ENCODE measurements at places on chromosomes 3 and 15. TPM values are rescaled to one million over a fixed set of nuclear protein-coding genes. Genes with fewer than 3 reads are reported as not detected.

GRCh38 chr15:52673734-52674133, 5.5 kb downstream of the ATOSA start:
- DNase-seq = no peak

The GATM gene
- total RNA-seq = 91.3 TPM

The SIDT1 gene
- 8.2 TPM for total RNA-seq

GRCh38 chr3:42884324-42884723, 8.6 kb upstream of the CYP8B1 start:
- DNase-seq = no peak

GRCh38 chr15:25955628-25956027, 92.5 kb upstream of the ATP10A start:
- no peak for DNase-seq

- DNase-seq = no peak
Measured at GRCh38 chr3:152257563-152258035, 11.1 kb upstream of the MBNL1 start.

- no peak for DNase-seq
Measured at GRCh38 chr3:123039178-123039577, 11.6 kb upstream of the SEMA5B start.

The HEMK1 gene
- total RNA-seq = 4.5 TPM

- DNase-seq = no peak
Measured at GRCh38 chr3:101976473-101976872, 127.2 kb downstream of the NFKBIZ start.

The VIPR1 gene
- 0.41 TPM for total RNA-seq

GRCh38 chr3:186359078-186359477, 3.0 kb downstream of the DGKG start:
- no peak for DNase-seq

DNA sequence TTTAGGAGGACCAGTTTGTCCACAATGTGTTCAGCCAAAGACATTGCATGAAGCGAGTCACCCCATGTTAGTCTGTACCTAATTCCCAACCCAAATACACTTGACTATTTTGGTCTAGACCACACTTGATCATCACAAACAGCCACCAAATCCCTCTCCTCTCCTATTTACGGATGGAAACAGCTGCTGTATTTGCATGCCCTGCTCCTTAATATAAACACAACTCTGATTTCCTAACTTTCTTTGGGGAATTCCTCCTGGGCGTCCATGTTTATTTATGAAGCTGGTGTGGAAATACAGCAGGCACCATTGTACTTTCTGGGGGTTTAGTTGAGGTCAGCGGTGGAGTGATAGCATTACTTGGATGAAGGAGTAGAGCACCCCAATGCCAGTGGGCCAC, 235.2 kb downstream of the TLE3 start:
- DNase-seq = no peak

The CHL1 gene
- 1,010 TPM for total RNA-seq

GRCh38 chr15:27645672-27646071, 453.4 kb downstream of the OCA2 start:
- DNase-seq = no peak

DNA sequence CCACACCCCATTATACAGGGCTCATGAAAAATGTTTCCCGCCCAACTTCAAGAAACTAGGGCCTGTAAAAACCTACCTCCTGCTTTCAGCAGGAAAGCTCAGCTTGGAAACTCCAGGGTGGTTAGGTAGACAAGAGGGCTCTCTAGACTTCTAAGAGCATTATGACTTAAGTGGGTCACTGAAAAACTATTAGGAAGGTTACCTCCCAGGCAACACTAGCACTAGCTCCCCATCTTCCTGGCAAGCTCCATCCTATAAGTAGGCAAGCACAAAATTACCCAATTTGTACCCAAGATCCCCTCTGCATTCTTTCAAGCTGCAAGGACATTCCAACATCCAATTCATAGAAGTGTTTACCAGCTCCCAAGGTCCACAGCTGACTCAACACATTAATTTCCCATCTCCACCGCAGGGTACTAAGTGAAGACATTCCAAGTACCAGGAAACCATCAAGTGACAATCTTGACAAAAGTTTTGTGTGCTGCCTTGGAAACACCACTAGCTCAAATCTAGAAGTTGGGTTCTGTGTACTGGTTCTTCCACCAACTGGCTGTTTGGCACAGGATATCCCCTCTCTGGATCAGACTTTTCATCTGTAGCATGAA, 46.9 kb downstream of the WNT5A start:
- DNase-seq = no peak

The NOX5 gene
- total RNA-seq = under 0.01 TPM

DNA sequence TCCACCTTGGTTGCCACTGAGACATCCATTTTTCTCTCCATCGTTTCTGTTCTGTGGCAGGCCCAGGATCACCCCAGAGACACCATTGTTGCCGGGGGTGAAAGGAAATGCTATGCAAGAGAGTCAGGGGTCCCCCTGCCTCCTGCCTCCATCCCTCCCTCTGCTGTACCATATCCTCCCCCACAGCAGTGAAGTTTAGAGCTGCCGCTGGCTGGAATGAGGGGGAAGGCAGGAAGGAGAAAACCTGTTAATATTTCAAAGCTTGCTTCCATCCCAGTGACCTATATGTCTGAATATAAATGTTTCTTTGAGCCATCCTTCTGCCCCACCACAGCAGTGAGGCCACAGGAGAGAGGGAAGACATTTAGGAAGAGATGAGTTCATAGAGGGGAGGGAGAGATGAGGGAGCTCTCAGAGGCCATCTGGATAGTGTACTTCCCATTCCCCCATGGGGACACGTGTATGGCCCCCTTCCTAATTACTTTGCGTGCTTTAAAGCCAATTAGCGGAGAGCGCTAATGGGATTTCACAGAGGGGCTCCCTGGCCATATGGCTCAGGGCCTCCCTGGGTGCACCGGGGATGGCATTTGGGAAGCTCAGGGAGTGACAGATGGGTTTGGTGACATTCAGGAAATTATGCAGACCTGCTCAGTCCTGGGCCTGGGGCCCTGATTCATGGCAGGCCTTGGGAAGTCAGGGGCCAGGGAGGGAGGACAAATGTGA, 40.4 kb upstream of the CHRNB4 start:
- DNase-seq = no peak

DNA sequence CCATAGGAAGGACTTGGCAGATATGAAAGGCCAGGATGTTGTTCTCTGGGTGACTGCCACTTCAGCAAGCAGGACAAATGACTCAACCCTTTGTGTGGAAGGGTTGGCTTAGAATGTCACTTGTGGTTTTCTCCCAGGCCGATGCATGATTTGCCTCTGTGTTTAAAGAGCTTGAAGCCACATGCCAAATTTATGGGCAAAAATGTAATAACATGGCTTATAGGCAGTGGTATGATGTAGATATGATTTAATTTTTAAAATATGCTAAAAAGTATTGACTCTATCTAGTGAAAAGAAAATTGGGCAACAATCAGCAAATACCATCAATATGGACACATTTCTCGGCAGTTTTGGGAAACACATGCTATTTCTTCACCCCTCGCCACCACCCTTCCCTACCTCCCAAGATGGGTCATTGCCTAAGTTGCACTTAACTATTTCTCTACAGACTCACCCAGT, 114.6 kb downstream of the CYP19A1 start:
- no peak for DNase-seq

The DET1 gene
- total RNA-seq = 8.2 TPM

The CCR4 gene
- under 0.01 TPM for total RNA-seq

The ZDHHC19 gene
- total RNA-seq = not detected

DNA sequence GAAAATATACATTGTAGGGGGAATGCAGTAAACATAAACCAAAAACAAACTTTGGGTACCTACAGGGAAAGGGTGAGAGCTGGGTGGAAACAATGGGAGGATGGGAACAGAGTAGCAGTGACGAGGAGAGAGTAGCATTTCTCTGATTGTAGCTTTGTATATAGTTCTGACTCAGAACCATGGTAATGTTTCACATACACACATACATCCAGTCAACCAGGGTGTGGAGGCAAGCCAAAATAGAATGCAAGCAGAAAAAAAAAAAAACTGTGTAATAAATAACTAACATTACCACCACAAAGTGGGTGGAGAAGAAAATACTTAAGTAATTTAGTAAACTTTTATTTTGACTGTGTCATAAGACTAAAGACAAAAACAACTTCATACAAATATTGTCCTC, 27.2 kb downstream of the BCL2A1 start:
- DNase-seq = no peak

- DNase-seq = no peak
Measured at GRCh38 chr3:141992512-141992911, 116.1 kb downstream of the ATP1B3 start.

The FBXO40 gene
- total RNA-seq = not detected

DNA sequence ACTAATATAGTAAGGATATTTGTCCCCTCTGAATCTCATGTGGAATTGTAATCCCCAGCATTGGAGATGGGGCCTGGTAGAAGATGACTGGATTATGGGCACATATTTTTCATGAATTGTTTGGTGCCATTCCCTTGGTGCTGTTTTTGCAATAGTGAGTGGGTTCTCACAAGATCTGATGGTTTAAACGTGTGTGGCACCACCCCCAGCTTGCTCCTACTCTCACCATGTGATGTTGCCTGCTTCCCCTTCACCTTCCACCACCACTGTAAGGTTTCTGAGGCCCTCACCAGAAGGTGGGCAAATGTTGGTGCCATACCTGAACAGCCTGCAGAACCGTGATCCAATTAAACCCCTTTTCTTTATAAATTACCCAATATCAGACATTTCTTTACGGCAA, 28.1 kb upstream of the SERPINI2 start:
- no peak for DNase-seq

The FSD2 gene
- not detected for total RNA-seq

- DNase-seq = no peak
Measured at GRCh38 chr15:39291690-39292089, 289.2 kb upstream of the THBS1 start.

The ZNF660 gene
- total RNA-seq = 11.8 TPM

DNA sequence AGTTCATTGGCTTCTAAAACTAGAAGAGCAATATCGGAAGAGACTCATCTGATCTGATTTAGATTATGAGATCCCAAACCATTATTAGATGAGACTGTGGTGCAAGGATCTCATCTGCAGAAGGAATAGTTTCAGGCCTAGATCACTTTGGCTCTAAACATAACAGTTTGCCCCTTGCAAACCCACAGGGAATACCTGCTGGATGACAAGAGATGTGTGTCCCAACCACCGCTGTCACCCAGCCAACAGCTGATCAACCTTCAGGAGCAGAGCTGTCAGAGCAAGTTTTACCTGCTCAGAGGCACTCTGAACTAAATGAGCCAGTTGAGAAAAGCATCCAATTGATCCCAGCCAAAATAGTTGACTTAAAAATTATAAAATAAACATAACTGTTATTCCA, 64.0 kb upstream of the ST3GAL6 start:
- no peak for DNase-seq

The REC114 gene
- total RNA-seq = not detected

- DNase-seq = peak; percentile 35
Measured at GRCh38 chr15:74906067-74906449, 593 bp downstream of the FAM219B start.

DNA sequence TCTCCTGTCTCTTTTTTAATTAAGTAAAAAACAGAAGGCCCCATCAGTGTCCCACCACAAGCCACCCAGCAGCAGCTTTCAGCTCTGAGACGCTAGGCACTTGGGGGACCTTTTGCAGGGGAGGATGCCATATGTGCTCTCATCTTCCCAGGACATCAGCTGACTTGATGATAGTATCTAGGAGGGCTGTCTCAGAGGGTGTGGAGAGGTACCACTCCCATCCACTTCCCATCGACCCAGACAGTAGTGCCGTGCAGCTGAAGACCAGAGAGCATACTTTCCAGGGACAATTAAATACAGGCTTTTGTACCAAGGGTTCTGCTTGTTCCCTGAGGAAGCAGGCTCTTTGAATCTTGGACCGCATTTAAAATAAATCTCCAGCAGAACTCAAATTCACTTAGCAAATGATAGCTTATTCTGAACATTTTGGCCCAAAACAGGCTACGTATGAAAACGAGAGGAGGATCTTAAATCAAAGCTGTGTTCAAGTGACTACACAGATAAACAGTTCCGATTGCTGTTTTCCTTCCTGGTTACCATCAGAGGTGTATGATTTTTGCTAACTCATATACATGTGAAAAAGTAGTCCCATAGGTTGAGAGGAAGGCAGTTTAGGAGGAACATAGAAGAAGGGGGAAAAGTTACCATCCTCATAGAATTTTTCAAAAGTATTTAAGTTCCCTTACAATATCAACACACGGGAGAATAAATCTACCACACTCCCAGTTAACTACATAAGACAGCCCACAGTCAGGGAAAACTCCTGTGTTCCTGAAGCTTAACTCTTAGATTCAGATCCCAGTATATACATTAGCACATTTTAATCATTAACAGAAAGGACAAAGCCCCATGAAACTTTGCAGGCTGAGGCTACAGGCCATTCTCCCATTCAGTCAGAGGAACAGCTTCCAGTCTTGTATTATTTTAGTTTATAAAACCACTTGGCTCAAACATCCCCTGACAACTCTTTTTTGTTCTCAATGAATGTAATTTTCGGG, 9.5 kb downstream of the WNT5A start:
- no peak for DNase-seq

The RBP2 gene
- total RNA-seq = not detected

DNA sequence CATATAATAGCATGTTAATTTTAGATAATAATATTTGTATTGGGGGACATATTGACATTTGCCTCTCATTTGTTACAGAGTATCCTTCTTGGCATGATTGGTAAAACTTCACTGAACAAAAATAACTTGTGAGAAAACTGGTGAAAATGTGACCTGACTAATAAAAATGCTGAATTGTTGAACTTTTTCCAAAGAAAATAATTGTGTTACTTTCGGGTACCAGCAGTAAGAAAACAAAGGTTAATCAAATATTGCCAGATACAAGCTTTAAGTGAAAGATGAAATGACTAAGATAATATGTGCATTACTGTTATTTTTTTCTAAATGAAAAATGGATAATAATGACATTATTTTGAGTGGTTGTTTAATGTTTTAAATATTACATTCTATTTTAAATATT, 15.2 kb downstream of the SLC12A1 start:
- DNase-seq = no peak

The PLCB2 gene
- total RNA-seq = 4.1 TPM

- no peak for DNase-seq
Measured at GRCh38 chr3:87509401-87509800, 233.0 kb upstream of the POU1F1 start.

GRCh38 chr15:73984208-73984979, 7.7 kb downstream of the STOML1 start:
- DNase-seq = no peak

Data from frontal cortex (tissue), 4 donors.